ENCODE measurements at places on chromosomes 7 and 10. TPM values are rescaled to one million over a fixed set of nuclear protein-coding genes. Genes with fewer than 3 reads are reported as not detected.

RAMP3 gene
- not detected for total RNA-seq

WEE2 gene
- total RNA-seq: not detected

XRCC2 gene
- total RNA-seq: 49.6 TPM

RAB19 gene
- not detected for total RNA-seq

AKR1C3 gene
- not detected for total RNA-seq

AUTS2 gene
- total RNA-seq: 88.5 TPM

CTTNBP2 gene
- total RNA-seq: not detected

TUBAL3 gene
- total RNA-seq: not detected

CEP55 gene
- total RNA-seq: 68.3 TPM

MSRB2 gene
- 17.6 TPM for total RNA-seq

HKDC1 gene
- total RNA-seq: not detected

SUGCT gene
- not detected for total RNA-seq

POT1 gene
- total RNA-seq: 42.1 TPM
